ENCODE measurements at places on chromosomes 13 and 19.
A peak's percentile ranks its signal among the peaks of the same experiment; 100 is the strongest.

- DNase-seq: no peak
Observed at GRCh38 chr19:45162608-45163143, 1.9 kb upstream of the NKPD1 start.

DNA sequence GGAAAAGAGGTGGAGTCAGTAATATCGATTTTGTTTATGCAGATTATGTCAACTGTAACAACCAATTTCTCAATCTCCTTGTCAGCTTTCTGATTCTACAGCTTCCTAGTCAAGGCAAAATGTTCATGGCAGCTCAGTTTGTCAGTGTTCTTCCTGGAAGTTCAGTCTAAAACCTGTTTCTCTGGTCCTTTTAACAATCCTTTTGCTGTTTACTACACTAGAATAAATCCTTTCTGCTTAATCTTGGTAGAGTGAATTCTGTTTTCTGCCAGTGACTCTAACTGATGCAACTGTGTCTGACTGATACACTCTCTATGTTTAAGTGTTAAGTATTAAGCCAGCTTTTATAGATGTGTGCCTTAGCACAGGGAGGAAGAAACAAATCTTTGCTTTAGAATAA lies 516.9 kb upstream of the KLF12 start:
- DNase-seq: no peak

DNA sequence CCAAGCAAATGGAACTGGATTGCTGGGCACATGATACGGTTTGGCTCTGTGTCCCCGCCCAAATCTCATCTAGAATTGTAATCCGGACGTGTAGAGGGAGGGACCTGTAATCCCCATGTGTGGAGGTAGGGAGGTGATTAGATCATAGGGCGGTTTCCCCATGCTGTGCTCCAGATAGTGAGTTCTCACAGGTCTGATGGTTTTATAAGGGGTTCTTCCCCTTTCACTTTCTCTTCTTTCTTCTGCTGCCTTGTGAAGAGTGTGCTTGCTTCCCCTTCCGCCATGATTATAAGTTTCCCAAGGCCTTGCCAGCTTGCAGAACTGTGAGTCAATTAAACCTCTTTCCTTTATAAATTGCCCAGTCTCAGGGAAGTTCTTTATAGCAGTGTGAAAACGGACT lies 32.6 kb upstream of the MTIF3 start:
- no peak for DNase-seq

DNA sequence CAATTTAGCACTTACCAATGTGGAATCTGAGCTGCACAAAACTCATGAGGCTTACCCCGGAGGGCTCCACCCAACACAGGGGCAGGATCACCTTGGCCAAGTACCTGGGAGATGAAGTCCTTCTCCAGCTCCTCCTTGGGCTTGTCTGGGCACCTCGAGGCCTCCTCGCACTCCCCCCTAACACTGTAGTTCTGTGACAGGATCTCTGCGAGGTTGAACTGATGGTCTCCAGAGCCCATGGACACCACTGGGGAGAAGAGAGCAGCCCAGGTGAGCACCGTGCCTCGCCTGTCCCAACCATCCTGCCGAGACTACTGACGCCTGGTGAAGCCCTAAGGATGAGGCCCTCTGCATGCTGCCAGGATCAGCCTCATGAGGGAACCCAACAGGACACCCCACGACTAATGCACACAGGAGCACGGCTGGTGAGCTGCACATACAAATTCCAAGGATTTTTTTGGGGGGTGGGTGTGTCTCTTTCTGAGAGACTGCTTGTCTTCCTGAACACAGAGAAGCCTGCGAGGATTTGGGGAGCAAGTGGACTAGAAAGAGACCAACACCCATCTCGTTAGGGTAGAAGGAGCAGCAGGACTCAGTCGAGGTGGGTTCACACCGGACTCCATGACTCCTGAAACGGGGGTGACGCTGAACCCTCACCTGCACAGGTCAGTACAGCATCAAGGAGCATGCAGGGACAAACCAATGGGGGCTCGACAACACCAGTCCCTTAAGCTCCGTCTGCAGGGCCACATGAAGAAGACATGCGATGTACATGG lies 10.1 kb downstream of the MIER2 start:
- no peak for DNase-seq

DNA sequence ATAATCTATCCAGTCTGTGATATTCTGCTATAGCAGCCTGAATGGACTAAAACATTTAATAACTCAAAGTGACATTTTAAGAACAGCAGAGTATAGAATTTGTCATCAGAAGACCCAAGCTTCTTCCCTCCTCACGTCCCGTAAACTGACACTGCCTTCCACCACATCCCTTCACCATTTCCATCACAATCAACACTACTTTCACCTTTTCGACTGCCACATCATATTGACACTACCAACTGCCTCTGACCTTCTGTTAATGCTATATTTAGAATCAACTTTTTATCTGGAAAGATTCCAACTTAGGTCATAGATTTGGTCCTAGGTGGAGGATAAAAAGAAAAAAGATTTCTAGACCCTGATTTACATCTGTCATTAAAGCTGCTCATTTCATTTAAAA lies 39.6 kb downstream of the STOML3 start:
- no peak for DNase-seq

GRCh38 chr19:7787141-7787540 lies 24.1 kb downstream of the CLEC4M start:
- no peak for DNase-seq

GRCh38 chr13:76677043-76677442 lies 209.2 kb downstream of the KCTD12 start:
- DNase-seq: no peak

GRCh38 chr13:25085125-25085742 lies 10.7 kb upstream of the PABPC3 start:
- DNase-seq: peak; percentile 3

- no peak for DNase-seq
Observed at GRCh38 chr19:38946229-38947010, 15.7 kb downstream of the MRPS12 start.

GRCh38 chr19:11304936-11305335 lies 9.0 kb downstream of the TSPAN16 start:
- DNase-seq: no peak

DNA sequence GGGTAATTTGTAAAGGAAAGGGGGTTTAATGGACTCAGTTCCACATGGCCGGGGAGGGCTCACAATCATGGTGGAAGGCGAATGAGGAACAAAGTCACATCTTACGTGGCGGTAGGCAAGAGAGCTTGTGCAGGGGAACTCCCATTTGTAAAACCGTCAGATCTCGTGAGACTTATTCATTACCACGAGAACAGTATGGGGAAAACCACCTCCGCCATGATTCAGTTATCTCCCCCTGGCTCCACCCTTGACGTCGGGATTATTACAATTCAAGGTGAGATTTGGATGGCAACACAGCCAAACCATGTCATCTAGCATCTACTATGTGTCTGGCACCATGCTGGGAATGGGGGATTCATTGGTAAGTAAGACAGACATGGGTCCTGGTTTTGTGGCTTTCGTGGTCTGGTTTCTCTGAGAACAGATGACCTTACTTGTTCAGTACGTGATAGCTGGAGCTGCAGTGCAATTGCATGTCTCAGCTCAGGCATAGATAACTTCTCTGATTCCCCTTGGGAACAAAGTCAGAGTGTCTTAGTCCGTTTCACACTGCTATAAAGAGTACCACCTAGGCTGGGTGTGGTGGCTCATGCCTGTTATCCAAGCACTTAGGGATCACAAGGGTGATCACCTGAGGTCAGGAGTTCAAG lies 8.3 kb downstream of the ZNF554 start:
- no peak for DNase-seq

GRCh38 chr19:39599116-39599515 lies 3.2 kb upstream of the LGALS13 start:
- no peak for DNase-seq

DNA sequence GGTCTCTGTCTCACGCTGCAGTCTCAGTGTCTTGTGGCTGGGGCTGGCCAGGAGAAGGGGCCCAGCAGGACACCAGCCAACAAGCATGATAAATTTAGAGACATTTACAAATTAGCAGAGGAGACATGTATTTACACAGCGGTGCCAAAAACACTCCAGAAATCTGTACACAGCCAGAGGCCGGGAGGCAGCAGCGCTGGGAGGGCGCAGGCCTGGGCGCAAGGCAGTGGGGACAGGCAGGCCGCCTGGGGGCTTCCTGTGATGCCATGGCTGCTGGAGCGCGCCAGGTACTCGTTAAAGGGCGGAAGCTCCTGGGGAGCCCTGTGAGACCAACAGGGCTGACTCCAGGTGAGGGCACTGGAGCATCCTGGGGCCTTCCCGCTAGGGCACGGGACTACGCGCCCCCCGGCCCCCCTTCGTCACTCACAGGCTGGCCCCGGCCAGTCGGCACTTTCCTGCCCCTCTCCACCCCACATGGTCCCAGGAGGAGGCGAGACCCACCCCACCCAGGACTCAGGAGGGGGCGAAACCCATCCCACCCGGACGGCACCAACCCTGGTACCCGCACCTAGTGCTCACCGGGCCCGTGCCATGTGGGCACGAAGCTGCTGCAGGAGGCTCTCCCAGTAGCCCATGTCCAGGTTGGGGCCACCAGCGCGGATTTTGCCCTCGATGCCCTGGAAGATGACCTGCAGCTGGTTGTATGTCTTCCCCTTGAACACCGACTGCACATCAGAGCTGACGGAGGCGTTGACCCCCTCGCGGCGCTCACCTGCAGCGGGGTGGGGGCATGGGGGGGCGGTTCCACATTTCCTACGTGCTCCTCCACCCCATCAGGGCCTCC lies 7.4 kb upstream of the TBXA2R start:
- DNase-seq: no peak

DNA sequence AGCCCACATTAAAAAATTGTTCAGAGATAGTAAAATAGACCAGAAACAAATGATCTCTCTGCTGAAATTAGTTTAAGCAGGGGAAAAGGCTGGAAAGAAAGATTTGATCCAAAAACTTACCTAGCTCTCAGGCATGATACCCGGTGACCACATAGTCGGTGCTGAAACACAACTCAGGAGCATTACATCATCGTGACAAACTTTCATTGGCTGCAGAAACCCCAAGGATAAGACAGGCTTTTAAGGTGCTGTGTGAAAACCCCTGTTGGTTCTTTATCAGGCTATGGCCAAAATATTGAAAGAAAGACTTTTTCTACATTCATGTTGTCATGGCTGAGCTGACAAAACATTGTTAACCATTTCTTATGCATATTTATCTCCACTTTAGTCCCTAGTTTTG lies 171.7 kb upstream of the KLF12 start:
- no peak for DNase-seq

- DNase-seq: no peak
Observed at GRCh38 chr19:47186446-47187334, 44.3 kb downstream of the BBC3 start.

DNA sequence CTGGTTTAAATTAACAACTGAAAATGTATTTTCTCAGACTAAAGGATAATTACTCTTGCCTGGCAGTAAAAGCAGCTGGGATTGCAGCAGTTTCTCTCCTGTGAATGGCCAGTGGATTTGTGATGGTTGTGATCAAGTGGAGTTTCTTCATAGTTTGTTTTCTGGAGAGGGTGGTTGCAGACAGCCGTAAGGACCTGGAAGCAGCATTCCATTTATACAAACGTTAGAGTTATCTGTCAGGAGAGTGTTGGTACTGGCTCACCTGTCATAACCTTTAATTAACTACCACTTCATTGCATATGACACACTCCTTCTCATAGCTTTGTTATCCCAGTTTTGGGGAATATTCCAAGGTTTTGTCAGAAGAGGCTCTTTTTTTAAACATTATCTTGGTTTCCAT lies 258.4 kb upstream of the SLC10A2 start:
- DNase-seq: no peak

DNA sequence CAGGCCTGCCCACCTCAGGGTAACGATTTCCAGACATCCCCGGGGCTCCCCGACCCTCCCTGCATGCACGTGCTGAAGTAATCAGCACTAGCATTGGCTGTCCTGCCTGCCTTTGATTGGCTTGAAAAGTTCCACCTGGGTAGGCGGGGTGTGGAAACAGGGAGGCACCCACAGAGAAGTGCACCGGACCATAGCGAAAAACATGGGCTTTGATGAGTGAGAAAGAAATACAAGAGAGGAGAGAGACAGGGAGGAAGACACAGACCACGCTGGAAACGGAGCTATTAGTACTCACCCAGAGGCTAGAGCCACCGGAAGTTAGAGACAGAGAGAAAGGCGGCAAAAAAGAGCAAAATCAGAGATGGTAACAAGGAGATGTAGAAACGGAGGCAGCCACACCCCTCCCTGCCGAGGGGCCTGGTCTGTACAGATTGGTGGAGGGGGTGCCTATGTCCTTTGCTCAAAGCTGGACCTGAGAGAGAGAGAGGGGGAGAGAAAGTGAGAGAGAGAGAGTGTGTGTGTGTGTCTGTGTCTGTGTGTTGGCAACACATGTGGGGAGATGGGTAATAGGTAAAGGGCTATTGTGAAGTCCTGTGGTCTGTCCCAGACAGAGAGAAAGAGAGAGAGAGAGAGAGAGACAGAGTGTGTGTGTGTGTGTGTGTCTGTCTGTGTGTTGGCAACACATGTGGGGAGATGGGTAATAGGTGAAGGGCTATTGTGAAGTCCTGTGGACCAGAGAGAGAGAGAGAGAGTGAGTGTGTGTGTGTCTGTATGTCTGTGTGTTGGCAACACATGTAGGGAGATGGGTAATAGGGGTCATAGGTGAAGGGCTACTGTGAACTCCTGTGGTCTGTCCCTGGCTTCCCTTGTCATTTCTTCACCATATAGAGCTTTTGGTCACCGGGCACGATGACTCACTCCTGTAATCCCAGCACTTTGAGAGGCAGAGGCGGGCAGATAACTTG lies 2.9 kb downstream of the CGB3 start:
- no peak for DNase-seq
